ENCODE measurements at places on chromosomes 5 and 9. TPM values are rescaled to one million over a fixed set of nuclear protein-coding genes. Genes with fewer than 3 reads are reported as not detected.

GABRP gene
- not detected for total RNA-seq

ECM2 gene
- total RNA-seq, result 63.6 TPM

GRCh38 chr5:106699796-106700195, 970.9 kb downstream of the EFNA5 start:
- H3K4me1 ChIP-seq, result no peaks in the 10 kb centered on the region
- no peak overlapping the region for H3K27ac ChIP-seq
- H3K27me3 ChIP-seq, result no peaks in the 10 kb centered on the region
- no peaks in the 10 kb centered on the region for H3K36me3 ChIP-seq
- no peak overlapping the region for H3K4me3 ChIP-seq

- H3K4me1 ChIP-seq, result peaks cover 5% of the 10 kb centered on the region
- peak within 1 kb of the TSS; percentile 81 for H3K27ac ChIP-seq
- H3K27me3 ChIP-seq, result no peaks in the 10 kb centered on the region
- peak within 1 kb of the TSS; percentile 81 for H3K4me3 ChIP-seq
- H3K36me3 ChIP-seq, result no peaks in the 10 kb centered on the region
Observed at GRCh38 chr5:34007621-34008600, at the start of gene AMACR. AMACR (minus strand) TSS chr5:34008050; CDS start chr5:34008019, 31 bp downstream.

- no peaks in the 10 kb centered on the region for H3K36me3 ChIP-seq
- H3K4me1 ChIP-seq, result peaks cover 11% of the 10 kb centered on the region
- H3K27ac ChIP-seq, result peak overlapping the region; percentile 39
- H3K4me3 ChIP-seq, result no peak overlapping the region
- DNase-seq, result no peak
Observed at GRCh38 chr5:178331491-178331996, 98.9 kb upstream of the PHYKPL start.

DNA sequence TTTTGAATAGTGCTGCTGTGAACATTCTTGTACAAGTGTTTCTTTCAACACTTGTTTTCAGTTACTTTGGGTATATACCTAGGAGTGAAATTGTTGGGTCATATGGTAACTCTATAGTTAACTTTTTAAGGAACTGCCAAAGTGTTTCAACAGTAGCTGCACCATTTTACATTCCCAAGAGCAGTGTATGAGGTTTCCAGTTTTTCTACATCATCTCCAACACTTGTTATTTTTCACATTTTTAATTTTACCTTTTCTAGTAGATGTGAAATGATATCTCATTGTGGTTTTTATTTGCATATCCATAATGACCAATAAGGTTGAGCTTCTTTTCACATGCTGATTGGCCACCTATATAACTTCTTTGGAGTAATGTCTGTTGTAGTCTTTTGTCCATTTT, 40.0 kb upstream of the FOXE1 start:
- H3K27me3 ChIP-seq, result no peaks in the 10 kb centered on the region
- H3K4me3 ChIP-seq, result no peak overlapping the region
- no peaks in the 10 kb centered on the region for H3K4me1 ChIP-seq

GRCh38 chr5:9288234-9288633, 257.6 kb downstream of the SEMA5A start:
- H3K4me3 ChIP-seq, result peak overlapping the region; percentile 45
- H3K4me1 ChIP-seq, result peaks cover 32% of the 10 kb centered on the region
- no peak for DNase-seq
- H3K27me3 ChIP-seq, result no peaks in the 10 kb centered on the region
